ENCODE measurements at places on chromosomes 5 and 9.
A peak's percentile ranks its signal among the peaks of the same experiment; 100 is the strongest.

GRCh38 chr9:88722753-88723152 is 187.8 kb downstream of the NXNL2 start:
- no peak overlapping the region for H3K4me3 ChIP-seq
- H3K4me1 ChIP-seq: no peaks in the 10 kb centered on the region
- no peaks in the 10 kb centered on the region for H3K36me3 ChIP-seq
- no peaks in the 10 kb centered on the region for H3K27me3 ChIP-seq
- H3K27ac ChIP-seq: no peak overlapping the region
- no peak for ATAC-seq

GRCh38 chr5:143732402-143732801 is 79.6 kb upstream of the HMHB1 start:
- H3K27me3 ChIP-seq: no peaks in the 10 kb centered on the region
- no peak for ATAC-seq
- no peak overlapping the region for H3K4me3 ChIP-seq
- no peaks in the 10 kb centered on the region for H3K36me3 ChIP-seq

- H3K4me1 ChIP-seq: no peaks in the 10 kb centered on the region
- ATAC-seq: no peak
- no peak overlapping the region for H3K4me3 ChIP-seq
- H3K27me3 ChIP-seq: no peaks in the 10 kb centered on the region
- no peak overlapping the region for H3K27ac ChIP-seq
Observed at GRCh38 chr9:6590772-6591384, 54.7 kb downstream of the GLDC start.

DNA sequence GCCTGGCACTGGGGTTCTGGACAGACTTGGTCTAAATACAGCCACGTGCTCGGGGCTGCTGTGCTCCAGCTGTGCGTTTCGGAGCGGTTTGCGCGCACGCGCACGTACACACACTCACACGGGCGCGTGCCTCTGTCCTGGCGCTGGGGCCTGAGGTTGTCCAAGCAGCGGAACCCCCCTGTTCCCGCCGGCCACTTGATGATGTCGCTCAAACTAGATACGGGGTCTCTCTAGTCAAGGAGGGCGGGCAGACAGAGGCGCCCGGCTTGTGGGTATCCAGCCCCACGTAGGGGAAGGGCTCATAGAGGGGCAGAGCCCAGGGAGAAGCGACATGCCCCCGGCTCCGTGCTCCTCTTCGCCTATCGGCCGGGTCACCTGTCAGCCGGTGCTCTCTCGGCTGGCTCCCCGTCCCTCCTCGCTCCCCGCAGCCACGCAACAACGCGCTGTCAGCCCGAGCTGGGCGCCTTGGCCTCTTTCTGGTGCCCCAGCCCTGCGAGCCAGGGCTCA is 8.9 kb downstream of the NR2F1-AS1 start:
- peak; percentile 34 for ATAC-seq
- H3K36me3 ChIP-seq: no peaks in the 10 kb centered on the region
- peak overlapping the region; percentile 38 for H3K4me3 ChIP-seq
- H3K4me1 ChIP-seq: peaks cover 54% of the 10 kb centered on the region

DNA sequence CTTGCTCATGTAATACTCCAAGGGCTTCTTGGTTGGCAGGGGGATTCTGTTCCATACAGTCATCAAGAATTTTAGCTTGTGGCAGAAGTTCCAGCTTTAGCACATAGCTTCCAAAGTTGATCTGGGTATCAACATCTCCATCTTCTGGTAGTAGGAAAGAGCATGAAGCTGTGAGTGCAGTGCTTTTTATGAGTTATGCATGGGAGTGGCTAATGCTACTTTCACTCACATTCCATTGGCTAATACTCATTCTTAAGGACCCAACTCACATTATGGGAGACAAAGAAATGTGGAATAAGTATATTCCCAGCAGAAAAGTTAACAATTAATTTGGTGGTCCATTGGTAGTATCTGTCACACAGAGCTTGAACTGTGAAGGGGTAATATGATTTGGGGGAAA is 194.2 kb upstream of the CHD1 start:
- ATAC-seq: no peak
- H3K27me3 ChIP-seq: no peaks in the 10 kb centered on the region
- no peaks in the 10 kb centered on the region for H3K36me3 ChIP-seq

GRCh38 chr9:100756217-100756616 is 178.3 kb downstream of the CAVIN4 start:
- H3K4me1 ChIP-seq: no peaks in the 10 kb centered on the region
- no peak overlapping the region for H3K4me3 ChIP-seq
- H3K36me3 ChIP-seq: no peaks in the 10 kb centered on the region
- no peak overlapping the region for H3K27ac ChIP-seq

GRCh38 chr5:167614294-167615021 is 677.0 kb upstream of the WWC1 start:
- H3K36me3 ChIP-seq: no peaks in the 10 kb centered on the region
- no peaks in the 10 kb centered on the region for H3K27me3 ChIP-seq
- no peak overlapping the region for H3K27ac ChIP-seq

- H3K4me1 ChIP-seq: peaks cover 37% of the 10 kb centered on the region
- H3K27ac ChIP-seq: peak overlapping the region; percentile 12
- no peak for ATAC-seq
Observed at GRCh38 chr9:128078504-128079434, 10.7 kb downstream of the SLC25A25 start.

DNA sequence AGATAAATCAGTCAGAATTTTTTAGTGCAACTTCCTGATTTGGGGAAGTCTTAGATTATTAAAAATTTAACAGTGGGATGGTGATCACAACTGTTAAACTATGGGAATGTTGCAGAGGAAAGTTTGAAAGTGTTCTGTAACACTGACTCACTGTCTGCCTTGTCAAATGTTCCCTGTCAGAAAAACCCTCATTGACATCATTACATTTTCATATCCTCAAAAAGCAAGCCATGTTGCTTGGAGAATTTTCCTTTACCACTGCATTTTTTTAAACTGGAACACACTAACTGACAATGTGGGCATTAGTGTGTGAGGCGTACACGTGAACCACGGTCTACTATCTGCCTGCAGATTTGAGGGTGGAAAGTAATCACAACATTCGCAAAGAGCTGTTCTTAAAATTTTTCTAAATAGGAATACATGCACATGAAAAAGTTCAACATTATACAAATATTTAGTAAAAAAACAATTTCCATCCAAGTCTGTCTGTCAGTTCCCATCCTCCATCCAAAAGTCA is 28.6 kb upstream of the IL7R start:
- no peak for ATAC-seq
- no peaks in the 10 kb centered on the region for H3K36me3 ChIP-seq
- H3K4me1 ChIP-seq: no peaks in the 10 kb centered on the region

DNA sequence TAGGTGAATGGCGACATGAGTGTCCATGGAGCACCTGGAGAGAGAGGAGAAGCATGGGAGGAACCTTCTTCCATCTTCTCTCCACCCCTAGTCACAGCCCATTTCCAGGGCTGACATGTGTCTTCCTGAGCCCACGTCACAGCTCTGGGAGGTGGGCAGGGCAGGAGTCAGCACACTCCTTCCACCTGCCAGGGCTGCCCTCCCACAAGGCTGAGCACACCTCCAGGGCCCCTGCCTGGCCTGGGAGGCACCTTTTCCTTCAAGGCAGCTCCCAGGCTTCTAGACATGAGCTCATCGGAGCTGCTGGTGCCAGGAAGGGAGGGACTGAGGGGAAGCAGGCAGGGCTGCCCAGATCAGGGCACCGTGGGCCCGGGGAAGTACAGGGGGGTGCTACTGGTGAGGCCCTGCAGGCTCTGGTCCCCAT is 13.6 kb upstream of the SYNPO start:
- H3K27me3 ChIP-seq: no peaks in the 10 kb centered on the region
- no peaks in the 10 kb centered on the region for H3K36me3 ChIP-seq
- peak; percentile 42 for ATAC-seq
- peak overlapping the region; percentile 90 for H3K27ac ChIP-seq

DNA sequence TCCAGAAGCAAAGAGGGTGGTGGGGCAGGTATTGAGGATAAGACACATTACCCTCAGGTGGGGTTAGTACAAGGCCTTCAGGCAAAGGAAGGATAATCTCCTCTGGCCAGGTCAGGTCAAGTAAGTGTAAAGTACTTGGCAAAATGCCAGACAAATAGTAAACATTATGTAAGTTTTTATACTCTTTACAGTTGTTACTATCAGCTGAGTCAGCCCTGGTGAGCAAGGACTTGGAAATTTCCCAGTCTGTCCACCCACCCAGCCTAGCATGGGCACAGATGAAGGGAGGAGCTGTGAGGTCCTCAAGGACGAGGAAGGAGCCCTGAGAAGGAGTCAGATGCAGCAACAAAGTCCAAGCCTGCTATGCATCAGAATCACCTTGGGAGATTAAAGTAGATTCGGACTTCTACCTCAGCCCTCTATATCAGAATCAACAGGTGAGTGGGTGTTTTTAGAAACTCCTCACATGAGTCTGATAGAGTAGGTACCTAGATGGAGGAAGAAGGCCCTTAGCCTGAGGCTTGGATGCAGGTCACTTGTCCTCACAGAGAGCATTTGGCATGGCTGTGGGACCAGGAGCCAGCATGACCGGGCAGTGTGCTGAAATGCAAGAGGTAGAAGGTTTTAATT is 50.2 kb upstream of the BARX1 start:
- no peak overlapping the region for H3K4me3 ChIP-seq
- no peaks in the 10 kb centered on the region for H3K27me3 ChIP-seq
- H3K27ac ChIP-seq: no peak overlapping the region
- H3K4me1 ChIP-seq: peaks cover under 1% of the 10 kb centered on the region
- ATAC-seq: no peak

DNA sequence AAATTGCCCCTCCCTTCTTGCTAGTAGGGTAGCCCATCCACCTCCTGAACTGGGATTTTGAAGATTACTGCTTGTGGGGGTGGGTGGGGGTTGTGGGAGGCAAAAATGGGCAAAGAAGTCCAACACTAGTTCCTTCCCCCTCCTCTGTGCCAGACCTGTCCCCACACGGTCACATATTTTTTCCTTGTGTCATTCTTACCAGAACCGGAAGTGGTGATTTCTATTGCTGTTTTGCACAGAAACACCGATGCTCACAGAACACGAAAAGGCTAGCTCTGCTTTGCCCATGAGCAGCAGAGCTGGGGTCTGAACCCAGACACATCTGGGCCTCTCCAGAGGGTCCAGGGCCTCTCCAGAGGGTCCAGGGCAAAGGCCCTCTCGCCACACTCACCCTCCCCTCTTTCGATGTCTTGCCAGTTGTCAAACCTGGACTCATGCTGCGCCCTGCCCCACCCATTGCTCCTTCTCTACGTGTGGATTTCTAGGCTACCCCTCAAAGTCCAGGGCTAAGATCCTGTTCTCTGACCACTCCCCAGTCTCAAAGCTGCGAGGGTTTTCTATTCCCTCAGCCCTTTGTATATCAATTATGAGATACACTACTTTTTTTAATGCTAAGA is 264.4 kb upstream of the MSX2 start:
- H3K27ac ChIP-seq: no peak overlapping the region
- H3K27me3 ChIP-seq: peaks cover 21% of the 10 kb centered on the region
- H3K36me3 ChIP-seq: no peaks in the 10 kb centered on the region
- H3K4me3 ChIP-seq: no peak overlapping the region
- ATAC-seq: no peak

DNA sequence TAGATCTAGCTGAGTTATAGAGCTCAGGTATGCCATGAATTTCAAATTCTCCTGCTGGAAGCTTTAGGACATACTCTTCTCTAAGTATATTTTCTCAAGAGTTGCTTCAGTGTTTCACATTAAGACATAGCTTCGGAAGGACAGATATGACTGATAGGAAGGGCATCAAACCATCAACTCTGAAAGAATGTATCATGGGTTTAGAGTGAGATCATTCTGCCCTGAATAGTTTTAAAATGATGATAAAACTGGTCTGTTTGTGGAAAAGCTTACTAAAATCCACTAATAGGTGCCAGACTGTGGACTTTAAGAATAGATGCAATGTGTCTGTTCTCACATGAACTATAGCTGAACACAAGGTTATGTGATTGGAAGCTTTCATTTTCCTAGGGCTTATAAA is 8.4 kb downstream of the SPEF2 start:
- no peaks in the 10 kb centered on the region for H3K36me3 ChIP-seq
- H3K4me3 ChIP-seq: no peak overlapping the region
- no peak for ATAC-seq
- no peak overlapping the region for H3K27ac ChIP-seq

DNA sequence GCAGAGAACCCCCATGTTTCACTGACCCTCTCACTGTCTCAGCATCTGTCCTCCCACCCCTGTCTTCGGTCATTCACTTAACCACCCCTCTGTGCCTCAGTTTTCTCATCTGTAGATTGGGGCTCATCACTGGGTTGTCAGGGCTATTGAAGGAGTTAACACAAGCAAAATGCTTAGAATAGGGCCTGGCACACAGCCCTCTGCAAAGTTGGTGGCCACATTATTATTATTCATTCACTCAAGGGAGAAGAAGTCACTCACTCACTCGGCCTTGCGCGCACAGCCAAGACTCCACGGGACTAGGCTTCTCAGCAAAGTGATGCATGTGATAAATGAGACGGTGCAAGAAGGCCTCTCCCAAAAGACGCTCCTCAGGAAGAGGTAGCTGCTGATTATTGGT is 8.0 kb downstream of the PDGFRB start:
- peaks cover 100% of the 10 kb centered on the region for H3K4me1 ChIP-seq
- H3K4me3 ChIP-seq: peak overlapping the region; percentile 25
- no peak for ATAC-seq
- no peaks in the 10 kb centered on the region for H3K27me3 ChIP-seq
